ENCODE measurements at places on chromosomes 5 and 9. TPM values are rescaled to one million over a fixed set of nuclear protein-coding genes. Genes with fewer than 3 reads are reported as not detected.

Gene HCN1
- not detected for total RNA-seq

Gene AKNA
- total RNA-seq = 5.8 TPM

Gene SWI5
- total RNA-seq = 9.6 TPM

Gene LCNL1
- not detected for total RNA-seq

Gene FCN2
- total RNA-seq = not detected

Gene C7
- not detected for total RNA-seq

Gene FOXD4L5
- total RNA-seq = 0.59 TPM

Gene NACC2
- 24.8 TPM for total RNA-seq

Gene MYMK
- not detected for total RNA-seq

Gene RGS7BP
- total RNA-seq = not detected

Gene IFNA13
- not detected for total RNA-seq

Gene PRSS3
- total RNA-seq = 29.5 TPM

Gene ACSL6
- total RNA-seq = 0.86 TPM

GRCh38 chr9:114366334-114367128 is 21.3 kb downstream of the AKNA start:
- no peak for DNase-seq

DNA sequence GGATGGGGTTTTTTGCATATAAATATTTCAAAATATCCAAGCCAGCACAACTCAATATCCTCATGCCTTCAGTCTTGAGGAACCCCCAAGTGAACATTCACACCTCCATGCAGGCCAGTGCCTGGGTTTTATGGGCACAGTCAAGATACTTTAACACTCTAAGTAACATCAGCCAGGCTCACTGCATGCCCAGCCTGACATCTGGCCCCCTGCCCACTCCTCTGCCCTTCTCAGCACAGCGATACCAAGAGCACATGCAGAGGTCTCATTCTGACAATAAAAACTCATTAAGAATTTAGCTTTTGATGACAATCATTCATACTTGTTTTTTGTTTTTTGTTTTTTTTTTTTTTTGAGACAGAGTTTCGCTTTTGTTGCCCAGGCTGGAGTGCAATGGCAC is 250.0 kb downstream of the CWC27 start:
- DNase-seq = no peak

DNA sequence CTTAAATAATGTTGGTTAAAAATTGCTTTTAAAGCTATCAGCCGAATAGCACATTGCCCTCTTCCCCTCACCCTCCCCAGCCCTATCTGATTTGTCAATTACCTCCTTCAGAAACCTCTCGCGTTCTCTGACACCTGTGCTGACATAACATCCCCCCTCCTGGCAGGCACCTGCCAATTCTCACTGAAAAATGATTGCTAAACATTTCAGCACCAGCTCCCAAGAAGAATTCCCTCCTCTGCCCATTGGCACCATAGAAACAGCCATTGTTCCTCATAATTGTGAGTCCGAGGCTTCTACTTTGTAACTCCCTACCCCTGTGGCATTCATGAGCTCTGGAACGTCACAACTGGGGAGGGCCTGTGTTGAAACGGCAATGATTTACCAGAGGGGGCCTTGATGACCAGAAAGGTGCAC is 20.2 kb downstream of the CDH6 start:
- no peak for DNase-seq

- DNase-seq = no peak
These were observed 82.5 kb downstream of the UHRF2 start for GRCh38 chr9:6495466-6495865.

- DNase-seq = no peak
These were observed 91.2 kb downstream of the RFK start for GRCh38 chr9:76302947-76303550.

- no peak for DNase-seq
These were observed 149.1 kb downstream of the NXNL2 start for GRCh38 chr9:88684046-88684445.

DNA sequence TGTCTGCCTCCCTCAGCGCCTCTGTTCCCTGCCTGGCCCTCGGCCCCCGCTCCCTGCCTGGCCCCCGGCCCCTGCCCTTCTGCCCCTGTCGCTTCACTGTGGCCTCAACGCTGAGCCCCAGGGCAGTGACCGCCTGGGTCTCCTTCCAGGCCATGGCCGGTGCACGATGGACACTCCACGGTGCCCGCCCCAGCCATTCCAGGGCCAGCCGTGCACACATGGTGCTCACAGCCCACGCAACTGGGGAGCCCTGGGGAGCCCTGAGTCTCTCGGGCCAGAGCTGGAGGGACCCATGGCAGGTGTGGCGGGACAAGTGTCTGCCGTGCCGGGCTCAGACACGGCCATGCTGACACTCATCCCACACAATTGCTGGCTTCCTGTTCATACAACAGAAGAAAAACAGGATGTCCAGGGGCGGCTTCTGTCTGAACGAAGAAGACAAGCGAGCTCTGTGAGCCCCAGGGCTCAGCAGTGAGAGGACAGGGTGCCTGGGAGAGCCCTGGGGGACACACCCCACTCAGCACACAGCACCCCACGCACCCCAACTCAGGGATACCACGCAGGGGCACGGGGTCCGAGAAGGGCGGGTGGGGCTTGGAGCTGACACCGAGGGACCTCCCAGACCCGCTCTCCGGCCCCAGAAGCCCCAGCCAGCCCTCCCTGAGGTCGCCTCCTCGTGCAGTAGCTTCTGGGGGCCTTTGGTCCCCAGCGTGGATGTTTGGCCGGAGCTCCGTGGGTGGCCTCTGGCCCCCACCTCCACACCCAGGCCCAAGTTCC is 35.7 kb downstream of the EXD3 start:
- no peak for DNase-seq

DNA sequence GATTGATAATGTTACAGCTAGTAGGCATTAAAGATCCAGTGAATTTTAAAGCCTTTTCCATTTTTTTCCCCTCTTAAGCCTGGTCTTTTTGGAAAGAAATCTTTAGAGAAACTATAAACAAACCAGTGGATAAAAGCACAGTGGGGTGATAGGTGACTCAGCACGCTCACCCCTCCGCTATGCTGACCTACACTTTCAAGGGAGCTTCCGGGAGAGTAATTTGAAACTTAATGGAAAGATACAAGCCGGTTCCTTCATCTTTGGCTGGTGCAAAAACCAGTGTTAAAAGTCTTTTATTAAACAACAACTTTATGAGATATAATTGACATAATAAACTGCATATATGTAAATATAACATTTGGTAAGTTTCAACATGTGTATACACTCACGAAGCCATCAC is 27.0 kb upstream of the ALDOB start:
- no peak for DNase-seq

GRCh38 chr5:80740999-80741398 is 86.2 kb upstream of the DHFR start:
- DNase-seq = no peak

- no peak for DNase-seq
These were observed 388.0 kb upstream of the PIK3R1 start for GRCh38 chr5:67827541-67827940.

DNA sequence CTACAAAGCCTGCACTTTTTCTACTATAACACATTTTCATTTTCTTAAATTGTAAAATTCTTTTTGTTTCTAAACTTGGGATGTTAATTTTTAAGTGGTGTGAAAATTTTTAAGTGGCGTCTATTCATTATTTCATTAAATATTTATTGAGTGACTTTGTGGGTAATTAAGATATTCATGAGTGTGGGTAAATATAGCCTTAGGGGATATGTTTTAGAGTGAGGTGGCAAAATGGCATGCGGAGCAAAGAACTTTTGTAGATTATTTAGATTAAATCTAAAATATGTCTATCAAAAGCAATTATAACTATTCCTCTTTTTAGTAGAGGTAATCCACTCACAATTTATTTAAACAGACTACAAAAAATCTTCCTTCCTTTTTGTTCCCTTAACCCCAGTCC is 188.4 kb downstream of the PCSK1 start:
- DNase-seq = no peak

GRCh38 chr5:112228667-112229066 is 190.4 kb downstream of the EPB41L4A start:
- DNase-seq = peak; percentile 96

DNA sequence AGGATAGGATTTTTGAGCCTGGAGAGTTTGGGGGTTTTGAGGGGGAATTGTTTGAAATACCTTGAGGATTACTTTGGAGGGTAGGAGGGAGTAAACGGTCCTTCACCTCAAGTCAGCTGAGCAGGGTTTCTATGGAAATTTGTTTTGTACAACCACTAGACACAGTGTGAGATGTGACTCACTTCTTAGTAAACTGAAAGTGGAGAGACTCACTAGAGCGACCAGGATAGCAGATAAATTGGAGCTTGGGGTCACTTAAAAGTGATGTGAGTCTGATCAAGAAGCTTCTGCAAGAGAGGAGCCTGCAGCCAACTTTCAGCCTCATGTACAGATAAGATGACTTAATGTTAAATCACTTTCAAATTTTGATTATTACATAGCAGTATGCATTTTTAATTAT is 1945.9 kb upstream of the NUDT12 start:
- no peak for DNase-seq

DNA sequence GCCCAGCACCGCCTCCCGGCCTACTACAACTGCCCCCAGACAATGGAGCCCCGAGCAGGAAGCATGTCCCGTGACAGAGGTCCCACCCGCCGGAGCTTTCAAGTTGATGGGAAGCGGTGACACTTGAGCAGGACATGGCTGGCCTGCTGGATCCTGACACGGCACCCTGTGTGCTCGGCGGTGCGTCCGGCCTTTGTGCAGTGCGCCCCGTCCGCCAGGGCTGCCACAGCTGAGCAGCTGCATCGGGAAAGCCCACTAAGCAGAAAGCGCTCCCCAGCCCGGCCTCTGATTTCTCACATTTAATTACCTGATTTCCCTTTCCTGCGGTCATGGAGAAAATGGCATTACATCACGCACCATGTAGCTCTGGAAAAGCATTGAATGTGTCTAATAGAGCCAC is 611.9 kb downstream of the IRX1 start:
- DNase-seq = no peak

DNA sequence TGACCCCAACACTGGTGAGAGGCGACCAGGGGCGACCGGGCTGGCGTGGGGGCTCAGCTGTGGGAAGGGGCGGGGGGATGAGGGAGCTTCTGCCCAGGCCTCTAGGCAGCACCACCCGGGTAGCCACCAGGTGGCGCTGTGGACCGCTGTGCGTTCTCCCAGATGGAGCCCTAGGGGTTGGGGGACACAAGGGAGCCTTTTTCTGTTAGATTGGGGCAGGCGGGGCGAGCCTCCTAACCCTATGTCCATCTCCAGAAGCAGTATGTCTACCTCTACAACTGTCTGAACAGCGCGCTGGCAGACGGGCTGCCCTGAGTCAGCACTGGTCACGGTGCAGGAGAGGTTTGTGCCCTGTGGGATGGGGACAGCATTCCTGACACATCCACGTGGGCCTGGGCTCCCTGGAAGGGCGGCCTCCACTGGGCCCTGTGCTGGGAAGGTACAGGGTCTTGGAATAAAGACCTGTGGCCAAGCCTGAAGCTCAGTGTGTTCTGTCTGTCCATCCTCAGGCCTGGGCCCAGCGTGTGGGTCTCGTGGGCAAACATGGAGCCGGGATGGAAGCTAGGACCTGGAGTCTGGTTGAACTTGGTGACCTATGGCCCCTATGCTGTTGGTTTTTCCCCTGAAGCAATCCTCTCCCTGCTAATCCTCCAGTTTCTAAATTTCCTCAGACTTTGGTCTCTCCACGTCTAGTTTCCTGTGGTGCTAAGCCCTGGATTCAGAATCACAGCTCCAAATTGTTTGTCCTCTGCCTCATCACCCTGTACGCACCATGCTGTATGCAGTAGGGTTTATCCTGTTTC is 23.1 kb upstream of the SPTLC1 start:
- peak; percentile 78 for DNase-seq

- DNase-seq = no peak
These were observed 49.0 kb upstream of the CTXN3 start for GRCh38 chr5:127599847-127600246.

GRCh38 chr9:12722131-12722530 is 28.9 kb downstream of the TYRP1 start:
- no peak for DNase-seq

GRCh38 chr5:56516035-56516434 is 282.9 kb upstream of the ANKRD55 start:
- no peak for DNase-seq

DNA sequence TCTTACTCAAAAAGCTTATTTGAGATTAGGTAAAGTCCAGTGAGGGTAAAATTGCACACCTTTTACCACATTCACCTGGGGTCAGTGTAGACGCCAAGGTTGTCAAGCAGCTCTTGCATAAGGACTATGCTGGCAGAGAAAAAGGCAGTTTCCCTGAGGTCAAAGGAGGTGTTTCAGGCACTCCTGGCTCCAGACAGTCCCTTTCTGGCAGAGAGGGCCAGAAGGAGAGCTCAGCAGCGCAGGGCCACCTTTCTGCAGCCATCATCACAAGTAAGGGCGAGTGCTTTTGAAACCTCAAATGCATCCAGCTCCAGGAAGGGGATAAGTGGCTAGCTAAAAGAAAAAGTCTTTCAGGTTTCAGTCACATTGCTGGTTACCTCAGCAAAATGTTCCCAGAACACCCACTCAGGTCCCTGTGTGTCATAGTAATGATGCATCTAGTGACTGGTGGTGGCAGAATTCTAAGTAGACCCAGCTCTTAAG is 16.7 kb upstream of the IL13 start:
- no peak for DNase-seq

GRCh38 chr5:5619546-5619945 is 197.1 kb downstream of the ICE1 start:
- no peak for DNase-seq

DNA sequence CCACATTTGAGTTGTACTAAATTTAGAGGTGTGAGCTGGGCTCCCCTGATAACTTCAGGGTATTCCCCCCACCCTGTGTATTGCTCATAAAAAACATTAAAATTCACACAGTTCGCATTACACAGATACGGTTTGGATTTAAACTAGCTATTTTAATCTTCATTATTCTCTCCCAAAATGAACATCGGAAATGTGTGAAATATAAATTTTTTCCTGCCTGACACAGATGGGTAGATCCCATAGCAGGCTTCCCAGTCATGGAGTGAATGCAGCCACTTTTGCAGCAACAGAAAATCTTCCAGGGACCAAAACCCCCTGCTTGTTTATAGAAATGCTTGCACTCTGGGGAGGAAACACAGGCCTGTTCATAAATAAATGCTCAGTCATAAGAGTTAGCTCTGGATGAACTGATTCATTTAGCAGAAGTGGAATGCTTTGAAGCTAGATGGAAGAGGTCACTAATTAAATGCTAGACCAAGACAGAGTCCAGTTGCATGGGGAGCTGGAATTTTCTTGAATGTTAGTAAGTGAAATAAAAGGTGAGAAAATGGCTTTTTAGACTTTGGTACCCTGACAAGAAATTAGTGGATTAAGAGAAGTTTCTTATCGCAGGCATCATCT is 115.6 kb downstream of the PDE8B start:
- no peak for DNase-seq

DNA sequence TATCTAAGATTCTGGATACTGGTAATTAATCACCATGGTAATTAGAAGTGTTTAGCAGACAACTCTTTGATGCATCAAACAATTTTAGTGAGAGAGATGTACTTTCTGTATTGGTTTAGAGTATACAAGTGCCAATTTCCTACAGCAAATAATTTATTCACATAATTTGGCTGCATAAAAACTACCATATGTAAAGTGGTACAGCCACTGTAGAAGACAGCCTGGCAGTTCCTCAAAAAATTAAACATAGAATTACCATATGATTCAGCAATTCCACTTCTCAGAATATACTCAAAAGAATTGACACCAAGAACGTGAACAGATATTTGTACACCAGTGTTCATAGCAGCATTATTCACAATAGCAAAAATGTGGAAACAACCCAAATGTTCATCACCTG is 36.2 kb downstream of the PHAX start:
- DNase-seq = no peak

GRCh38 chr5:92309336-92309991 is 926.3 kb upstream of the ARRDC3 start:
- DNase-seq = no peak

- no peak for DNase-seq
These were observed 1.1 kb downstream of the RPS23 start for GRCh38 chr5:82276800-82277612.
